ENCODE measurements at places on chromosomes 6 and 20. TPM values are rescaled to one million over a fixed set of nuclear protein-coding genes. Genes with fewer than 3 reads are reported as not detected.

DNA sequence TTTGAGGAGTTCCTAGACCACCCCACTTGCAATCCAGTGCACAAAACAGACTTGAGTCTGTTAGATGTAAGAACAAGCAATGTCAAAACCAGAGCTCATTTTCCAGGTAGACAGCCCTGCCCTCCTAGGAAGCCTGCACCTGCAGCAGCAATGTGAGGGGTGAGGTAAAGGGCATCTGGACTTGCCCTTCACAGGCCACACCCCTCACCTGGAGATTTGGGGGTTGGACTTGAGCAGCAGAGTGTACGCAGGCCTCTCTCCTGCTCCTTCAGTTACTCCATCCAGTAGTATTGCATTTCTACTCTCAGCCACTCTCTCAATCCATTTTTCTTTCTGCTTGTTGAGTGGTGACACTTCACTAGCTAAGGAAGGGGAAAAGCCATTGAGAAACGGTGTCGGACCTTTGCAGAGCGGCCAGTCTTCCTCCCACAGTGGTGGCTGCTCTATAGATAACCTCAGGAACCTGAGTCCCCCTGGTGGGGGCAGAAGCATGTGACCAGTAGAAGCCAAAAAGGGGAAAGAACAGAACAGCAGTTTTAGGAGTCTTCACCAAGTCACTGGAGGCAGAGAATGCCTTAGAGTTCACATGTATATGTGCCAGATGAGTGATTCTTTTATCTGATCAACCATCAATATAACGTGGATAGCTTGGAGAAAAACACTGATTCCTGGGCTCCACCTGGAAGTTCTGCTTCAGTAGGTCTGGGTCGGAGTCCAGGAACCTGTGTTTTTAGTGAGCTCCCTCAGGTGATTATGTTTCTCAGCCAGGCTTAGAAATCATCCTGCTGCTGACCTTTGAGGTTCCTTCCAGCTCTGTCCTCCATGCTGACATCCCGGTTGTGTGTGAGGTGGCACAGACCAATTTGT lies 28.0 kb downstream of the ARFGEF2 start:
- no peak for DNase-seq

KCNK15 gene
- not detected for total RNA-seq

PDYN gene
- total RNA-seq = not detected

TP53TG5 gene
- total RNA-seq = not detected

ZNF334 gene
- total RNA-seq = 1.3 TPM

CLPSL1 gene
- not detected for total RNA-seq
